ENCODE measurements at places on chromosomes 5 and 9. TPM values are rescaled to one million over a fixed set of nuclear protein-coding genes. Genes with fewer than 3 reads are reported as not detected.

The GLRA1 gene
- not detected for total RNA-seq

DNA sequence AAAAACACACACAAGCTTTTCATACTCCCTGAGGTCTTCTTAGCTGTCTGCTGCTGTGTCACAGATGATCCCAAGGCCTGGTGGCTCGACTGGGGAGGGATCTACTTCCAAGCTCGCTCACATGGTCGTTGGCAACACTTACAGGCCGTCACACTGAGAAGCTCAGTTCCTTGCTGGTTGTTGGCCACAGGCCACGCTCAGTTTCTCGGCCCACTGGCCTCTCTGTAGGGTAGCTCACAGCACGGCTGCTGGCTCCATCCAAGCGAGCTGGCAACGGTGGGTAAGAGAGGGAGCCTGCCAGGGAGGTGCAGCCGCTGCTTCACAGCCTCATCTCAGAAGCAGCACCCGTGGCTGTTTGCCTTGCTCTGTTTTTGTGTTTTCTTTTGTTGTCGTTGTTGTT is 43.8 kb upstream of the GFPT2 start:
- no peaks in the 10 kb centered on the region for H3K36me3 ChIP-seq
- H3K4me1 ChIP-seq, result no peaks in the 10 kb centered on the region
- H3K27me3 ChIP-seq, result no peaks in the 10 kb centered on the region
- no peak overlapping the region for H3K27ac ChIP-seq
- DNase-seq, result no peak

DNA sequence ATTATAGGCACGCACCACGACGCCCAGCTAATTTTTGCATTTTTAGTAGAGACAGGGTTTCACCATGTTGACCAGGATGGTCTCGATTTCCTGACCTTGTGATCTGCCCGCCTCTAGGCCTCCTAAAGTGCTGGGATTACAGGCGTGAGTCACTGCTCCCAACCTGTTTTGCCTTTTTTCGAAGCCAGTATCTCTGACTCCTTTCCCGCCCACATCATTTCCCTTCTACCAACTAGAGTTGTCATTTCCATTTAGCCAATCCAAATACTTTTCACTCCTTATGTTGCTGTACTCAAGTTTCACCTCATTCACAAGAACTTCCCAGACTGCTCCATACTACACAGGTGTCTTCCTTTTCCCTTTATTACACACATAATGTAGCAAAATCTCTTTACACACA is 502.6 kb upstream of the CDH6 start:
- H3K4me3 ChIP-seq, result no peak overlapping the region
- H3K36me3 ChIP-seq, result no peaks in the 10 kb centered on the region
- no peak overlapping the region for H3K27ac ChIP-seq

DNA sequence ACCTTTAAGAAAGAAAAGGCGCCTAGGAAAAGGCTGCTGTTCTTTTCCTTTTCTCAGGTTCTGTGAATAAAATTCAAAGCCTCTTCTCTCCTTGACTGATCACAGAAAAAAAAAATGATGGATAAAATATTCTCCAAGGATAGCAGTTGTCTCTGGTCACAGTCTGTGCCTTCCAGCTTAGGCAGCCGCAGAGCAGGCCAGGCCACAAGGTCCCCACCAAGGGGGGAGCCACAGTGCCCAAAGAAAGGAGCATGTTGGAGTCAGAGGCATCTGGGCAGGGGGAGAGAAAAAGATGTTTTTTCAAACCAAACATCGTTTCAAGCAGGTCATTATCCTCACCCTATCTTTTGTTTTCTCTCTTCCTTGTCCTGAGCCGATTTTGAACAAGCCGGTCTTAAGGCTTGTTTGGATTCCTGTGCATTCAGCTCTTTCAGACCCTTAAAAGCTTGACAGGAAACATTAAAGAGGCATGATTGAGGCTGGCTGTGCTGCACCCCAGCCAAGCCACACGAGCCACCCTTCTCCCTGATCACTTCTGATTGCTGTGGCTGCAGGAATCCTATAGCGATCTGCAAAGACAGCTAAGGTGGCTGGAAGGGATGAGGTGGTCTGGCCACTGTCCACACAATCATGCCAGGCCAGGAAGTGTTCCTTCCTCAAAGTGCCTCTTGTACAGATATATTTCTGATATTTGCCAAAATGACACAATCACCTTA is 284.6 kb upstream of the TLE4 start:
- no peaks in the 10 kb centered on the region for H3K36me3 ChIP-seq
- H3K27me3 ChIP-seq, result no peaks in the 10 kb centered on the region
- H3K4me1 ChIP-seq, result no peaks in the 10 kb centered on the region
- H3K4me3 ChIP-seq, result no peak overlapping the region
- no peak overlapping the region for H3K27ac ChIP-seq
- no peak for DNase-seq

DNA sequence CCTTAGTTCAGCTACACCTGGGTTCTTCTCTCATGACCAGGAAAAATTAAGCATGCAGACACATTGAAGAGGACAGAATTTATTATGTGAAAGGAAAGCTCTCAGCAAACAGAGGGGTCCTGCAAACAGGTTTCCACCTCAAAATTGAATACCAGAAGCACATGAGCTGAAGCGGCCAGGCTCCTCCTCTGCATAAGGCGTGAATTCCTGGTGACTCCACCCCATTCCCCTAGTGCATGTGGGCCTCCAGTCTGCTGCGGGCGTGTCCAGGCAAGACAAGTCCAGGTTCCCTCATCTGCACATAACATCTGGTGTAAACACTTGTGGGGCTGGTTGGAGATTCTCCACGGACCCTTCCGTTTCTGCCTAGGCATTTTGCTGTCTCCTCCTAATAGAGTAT is 1156.4 kb downstream of the FOXD4L5 start:
- no peak overlapping the region for H3K4me3 ChIP-seq
- DNase-seq, result no peak
- no peaks in the 10 kb centered on the region for H3K4me1 ChIP-seq
- H3K27ac ChIP-seq, result no peak overlapping the region
- H3K27me3 ChIP-seq, result no peaks in the 10 kb centered on the region
- no peaks in the 10 kb centered on the region for H3K36me3 ChIP-seq

DNA sequence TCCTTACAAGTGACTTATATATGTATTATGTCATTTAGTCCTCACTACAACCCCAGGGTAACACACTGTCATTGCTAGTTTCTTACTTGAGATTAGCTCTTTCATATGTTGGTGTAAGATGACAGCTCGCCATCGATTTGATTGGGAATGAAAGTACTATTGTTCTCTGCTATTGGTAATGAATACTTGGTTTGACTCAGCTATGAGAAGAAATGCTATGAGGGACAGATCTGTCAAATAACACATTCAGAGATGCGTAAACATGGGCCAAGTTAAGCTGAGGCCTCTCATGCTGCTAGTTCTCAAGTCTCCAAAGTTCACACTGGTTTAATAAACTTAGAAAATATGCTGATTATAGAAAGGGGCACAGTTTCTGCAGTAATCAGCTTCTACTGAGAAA is 142.7 kb downstream of the SGCD start:
- H3K4me1 ChIP-seq, result no peaks in the 10 kb centered on the region
- no peaks in the 10 kb centered on the region for H3K27me3 ChIP-seq
- no peaks in the 10 kb centered on the region for H3K36me3 ChIP-seq

- H3K4me3 ChIP-seq, result no peak overlapping the region
- H3K4me1 ChIP-seq, result no peaks in the 10 kb centered on the region
- no peak overlapping the region for H3K27ac ChIP-seq
- no peaks in the 10 kb centered on the region for H3K36me3 ChIP-seq
- H3K27me3 ChIP-seq, result no peaks in the 10 kb centered on the region
- DNase-seq, result no peak
These were observed 172.2 kb downstream of the C5orf15 start for GRCh38 chr5:133796186-133796585.

- H3K4me3 ChIP-seq, result no peak overlapping the region
- no peaks in the 10 kb centered on the region for H3K27me3 ChIP-seq
- no peaks in the 10 kb centered on the region for H3K4me1 ChIP-seq
- H3K36me3 ChIP-seq, result no peaks in the 10 kb centered on the region
- no peak overlapping the region for H3K27ac ChIP-seq
These were observed 190.2 kb downstream of the ASTN2 start for GRCh38 chr9:117224695-117225094.

The CCNO gene
- total RNA-seq, result 0.48 TPM

DNA sequence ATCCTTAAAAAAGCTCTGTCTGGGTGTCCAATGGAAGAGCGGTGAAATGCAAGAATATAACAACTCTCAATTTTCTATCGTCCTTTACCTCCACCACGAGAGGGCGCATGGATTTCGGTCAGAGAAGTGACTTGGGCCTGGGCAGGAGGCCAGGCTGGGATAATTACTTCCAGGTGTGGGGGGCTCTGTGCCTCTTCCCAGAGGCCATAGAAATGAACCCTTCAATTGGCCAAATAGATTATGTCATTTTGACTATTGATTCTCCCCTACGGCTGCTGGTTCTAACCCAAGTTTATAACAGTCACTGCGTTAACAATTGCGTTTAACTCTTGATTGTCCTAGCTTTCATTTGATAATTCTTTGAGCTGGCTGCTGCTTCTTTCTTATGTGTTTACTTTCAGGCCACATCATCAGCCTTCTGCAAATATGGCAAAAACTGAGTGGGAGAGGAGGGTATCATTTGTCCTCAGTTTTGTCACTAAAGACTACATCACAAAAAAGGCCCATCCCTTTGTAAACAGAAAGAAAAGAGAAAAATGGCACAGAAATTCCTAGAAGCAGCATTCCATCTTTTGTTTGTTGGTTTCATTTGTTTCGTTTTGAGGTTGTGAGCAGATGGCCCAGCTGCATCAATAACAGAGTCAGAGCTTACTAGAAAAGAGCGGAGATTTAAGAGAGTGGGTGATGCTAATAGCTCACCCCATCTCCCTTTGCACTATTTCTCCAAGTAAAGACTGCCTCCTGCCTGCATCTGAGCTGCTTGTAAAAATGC is 45.4 kb upstream of the ZFR start:
- no peaks in the 10 kb centered on the region for H3K4me1 ChIP-seq
- H3K4me3 ChIP-seq, result no peak overlapping the region
- H3K27ac ChIP-seq, result peak overlapping the region; percentile 2
- DNase-seq, result peak; percentile 85
- no peaks in the 10 kb centered on the region for H3K27me3 ChIP-seq
- no peaks in the 10 kb centered on the region for H3K36me3 ChIP-seq

GRCh38 chr9:35027860-35028259 is 38.3 kb downstream of the DNAJB5 start:
- H3K4me1 ChIP-seq, result peaks cover 7% of the 10 kb centered on the region
- no peak for DNase-seq
- H3K36me3 ChIP-seq, result no peaks in the 10 kb centered on the region
- H3K27me3 ChIP-seq, result no peaks in the 10 kb centered on the region
- no peak overlapping the region for H3K27ac ChIP-seq
- H3K4me3 ChIP-seq, result no peak overlapping the region

DNA sequence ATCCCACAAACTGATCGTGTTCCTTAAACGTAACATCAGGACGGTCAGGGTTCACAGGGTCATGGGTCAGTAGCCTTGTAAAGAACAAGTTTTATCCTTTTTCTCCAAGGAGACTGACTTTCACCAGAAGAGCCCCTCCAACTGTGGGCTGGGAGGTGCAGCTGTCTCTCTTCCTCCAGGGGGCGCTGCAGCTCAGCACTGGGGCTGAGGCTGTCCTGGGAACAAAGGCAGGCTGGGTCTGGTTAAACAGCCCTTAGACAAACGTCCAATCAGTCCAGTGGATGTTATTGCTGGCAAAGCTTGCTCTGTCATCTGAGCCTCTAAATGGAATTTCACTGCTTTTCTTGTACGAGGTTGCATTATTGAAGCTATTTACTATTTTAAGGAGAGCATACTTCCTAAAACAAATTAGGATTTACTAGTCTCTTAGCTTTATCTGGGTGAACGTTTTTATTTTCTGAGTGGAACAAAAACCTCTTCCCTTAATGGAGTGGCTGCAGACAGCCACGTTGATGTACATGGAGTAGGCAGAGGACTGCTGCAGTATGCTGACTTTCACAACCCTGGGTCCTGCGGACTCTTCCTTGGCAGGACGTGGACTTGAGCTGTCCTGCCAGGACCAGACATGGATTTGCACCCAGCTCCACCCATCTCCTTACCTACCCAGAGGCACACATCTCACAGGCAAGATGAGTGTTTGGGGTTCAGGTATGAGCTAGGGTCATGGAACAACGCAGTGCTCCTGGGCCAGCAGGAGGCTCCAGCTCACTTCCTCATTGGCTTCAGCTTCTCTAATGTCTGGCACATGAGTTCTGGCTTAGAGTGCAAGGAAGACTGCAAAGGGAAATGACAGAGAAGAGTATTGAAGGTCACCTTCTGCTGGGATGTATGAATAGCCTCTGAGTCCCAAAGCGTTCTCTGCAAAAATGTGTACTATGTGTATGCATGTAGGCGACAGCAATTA is 7.8 kb downstream of the EXOSC2 start:
- H3K4me1 ChIP-seq, result no peaks in the 10 kb centered on the region
- no peak overlapping the region for H3K27ac ChIP-seq
- peak; percentile 66 for DNase-seq
- H3K36me3 ChIP-seq, result no peaks in the 10 kb centered on the region

DNA sequence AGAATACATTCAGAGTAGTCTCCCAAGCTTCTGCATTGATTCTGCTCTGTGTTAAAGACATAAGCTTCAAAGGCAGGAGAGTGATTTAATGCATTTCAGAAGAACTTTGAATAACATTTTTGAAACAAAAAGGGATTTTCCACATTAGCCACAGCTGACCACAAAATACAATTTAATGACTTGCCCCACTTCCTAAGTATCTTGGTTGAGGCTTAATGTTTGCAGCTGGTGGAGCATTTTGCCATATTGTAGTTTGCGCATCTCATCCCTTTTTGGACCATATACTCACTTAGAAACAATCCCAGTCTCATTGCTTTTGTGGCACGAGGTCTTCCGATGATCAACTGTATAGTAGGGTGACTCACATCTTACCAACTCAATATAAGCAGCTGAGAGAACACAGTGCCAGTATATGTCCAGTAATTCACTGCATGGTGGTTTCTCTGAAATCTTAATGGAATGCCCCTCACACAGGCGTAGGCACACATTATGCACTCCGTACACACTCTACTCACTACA is 455.8 kb upstream of the PTGER4 start:
- H3K27ac ChIP-seq, result no peak overlapping the region
- H3K36me3 ChIP-seq, result no peaks in the 10 kb centered on the region
- no peaks in the 10 kb centered on the region for H3K27me3 ChIP-seq
- H3K4me1 ChIP-seq, result no peaks in the 10 kb centered on the region

DNA sequence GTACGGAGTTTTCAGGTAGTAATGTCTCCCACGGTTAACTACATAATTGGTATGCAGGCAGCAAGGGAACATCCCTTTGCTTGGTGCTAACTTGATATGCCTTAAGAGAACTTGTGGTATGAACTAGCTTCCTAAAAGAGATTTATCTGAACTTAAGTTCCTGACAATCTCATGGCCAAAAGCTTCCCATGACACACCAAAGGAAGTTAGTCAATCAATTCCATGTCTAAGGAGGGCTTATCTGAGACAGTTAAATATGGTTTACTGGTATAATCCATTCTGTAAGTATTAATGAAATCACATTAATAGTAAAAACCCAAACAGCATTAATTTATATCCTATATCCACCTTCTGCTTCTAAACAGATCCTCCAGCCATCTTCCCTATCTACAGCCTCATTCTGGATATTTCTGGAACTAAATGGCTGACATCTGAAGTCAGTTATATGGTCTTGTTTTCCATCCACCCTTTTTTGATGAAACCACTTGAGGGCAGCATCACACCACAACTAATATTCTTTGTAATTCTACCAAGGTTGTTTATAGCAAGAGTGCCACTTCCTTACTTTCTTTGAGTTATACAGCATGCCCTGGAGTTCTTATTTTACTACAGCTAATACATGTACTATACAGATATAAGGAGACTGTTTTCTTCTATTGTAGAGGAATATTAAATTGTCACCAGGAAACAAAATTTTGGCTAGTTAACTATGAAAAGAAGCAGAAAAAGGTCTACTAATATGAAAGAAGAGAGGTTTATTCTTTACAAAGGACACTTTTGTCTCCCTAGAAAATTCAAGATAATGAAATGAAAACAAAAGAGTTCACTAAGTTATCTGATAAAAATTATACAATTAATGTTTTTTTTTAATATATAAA is 34.7 kb downstream of the SHOC1 start:
- H3K4me3 ChIP-seq, result no peak overlapping the region
- peak; percentile 65 for DNase-seq
- H3K36me3 ChIP-seq, result no peaks in the 10 kb centered on the region
- no peaks in the 10 kb centered on the region for H3K27me3 ChIP-seq
- no peak overlapping the region for H3K27ac ChIP-seq

Data from uterus (tissue), 4 donors.